Mammary epithelial cell (primary cell): ENCODE measurements at places on chromosomes 16 and 17. TPM values are rescaled to one million over a fixed set of nuclear protein-coding genes. Genes with fewer than 3 reads are reported as not detected.
A peak's percentile ranks its signal among the peaks of the same experiment; 100 is the strongest.

- DNase-seq = no peak
Measured at GRCh38 chr17:67982686-67983382, 13.4 kb downstream of the C17orf58 start.

CES1 gene
- total RNA-seq = 0.50 TPM

DNA sequence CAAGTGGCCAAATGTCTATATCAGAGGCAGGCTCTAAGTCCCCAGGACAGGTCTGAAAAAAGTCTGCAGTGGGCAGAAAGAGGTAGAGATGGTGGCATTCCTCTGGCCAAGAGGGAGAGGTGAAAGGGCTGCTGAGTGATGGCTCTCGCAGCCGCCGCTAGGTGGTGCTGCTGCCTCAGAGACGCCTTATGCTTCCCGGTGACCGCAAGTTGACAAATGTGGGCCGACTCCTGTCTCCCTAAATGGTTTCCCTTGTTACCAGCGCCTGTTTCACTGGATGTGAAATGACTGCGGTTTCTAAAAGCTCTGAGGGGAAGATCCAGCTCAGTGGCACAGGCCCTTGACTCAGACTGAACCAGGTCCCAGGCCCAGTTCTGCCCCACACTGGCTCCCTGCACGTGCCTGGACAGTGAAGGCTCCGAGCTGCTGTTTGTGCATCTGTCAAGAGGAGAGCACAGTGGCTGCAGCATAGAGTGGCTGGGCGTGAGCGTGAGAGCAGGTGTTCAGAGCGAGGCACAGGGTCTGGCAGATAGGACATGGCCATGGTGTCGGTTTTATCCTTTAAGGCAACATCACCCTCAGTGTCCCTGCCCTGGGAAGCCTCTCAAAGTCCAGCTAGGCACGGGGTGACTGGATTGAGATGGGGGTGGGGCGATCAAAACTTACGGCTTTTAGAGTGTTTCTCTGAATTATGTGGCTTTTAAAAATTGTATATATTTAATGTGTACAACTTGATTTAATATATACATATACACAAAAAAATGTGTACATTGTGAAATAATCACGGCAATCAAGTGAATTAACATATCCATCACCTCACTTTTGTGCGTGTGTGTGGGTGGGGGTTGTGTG, 19.9 kb downstream of the CLEC16A start:
- DNase-seq = peak; percentile 77

GRCh38 chr17:33142705-33143299, 150.3 kb downstream of the ASIC2 start:
- DNase-seq = peak; percentile 30

GRCh38 chr16:56372013-56372634, 53.2 kb downstream of the AMFR start:
- DNase-seq = peak; percentile 8

FOXL1 gene
- total RNA-seq = 2.2 TPM

- DNase-seq = no peak
Measured at GRCh38 chr16:57380671-57381462, 8.6 kb downstream of the CX3CL1 start.

DNA sequence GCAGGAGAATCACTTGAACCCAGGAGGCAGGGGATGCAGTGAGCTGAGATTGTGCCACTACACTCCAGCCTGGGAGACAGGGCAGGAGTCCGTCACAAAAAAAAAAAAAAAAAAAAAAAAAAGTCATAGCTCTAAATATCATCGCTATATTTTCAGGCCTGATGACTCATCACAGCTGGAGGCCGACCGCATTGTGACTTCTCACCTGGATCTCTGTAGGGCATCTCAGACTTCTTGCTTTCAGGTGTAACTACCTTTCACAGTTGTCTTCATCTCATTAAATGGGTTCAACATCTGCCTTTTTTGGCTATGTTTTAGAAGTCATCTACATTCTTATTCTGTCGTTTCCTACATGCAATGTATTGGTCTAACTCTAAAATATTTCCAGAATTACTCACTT, 353.1 kb upstream of the MON1B start:
- peak; percentile 33 for DNase-seq
